ENCODE measurements at places on chromosomes 5 and 9.

- no peak for DNase-seq
Observed at GRCh38 chr5:79963261-79964061, 27.6 kb downstream of the MTX3 start.

- DNase-seq, result no peak
Observed at GRCh38 chr5:36205329-36205728, 36.4 kb downstream of the NADK2 start.

- DNase-seq, result no peak
Observed at GRCh38 chr9:69818750-69819345, 1.8 kb upstream of the CFAP95 start.

- DNase-seq, result no peak
Observed at GRCh38 chr5:179166171-179166885, 106.2 kb downstream of the ZNF354C start.

- no peak for DNase-seq
Observed at GRCh38 chr9:99366621-99367020, 144.5 kb downstream of the SEC61B start.

DNA sequence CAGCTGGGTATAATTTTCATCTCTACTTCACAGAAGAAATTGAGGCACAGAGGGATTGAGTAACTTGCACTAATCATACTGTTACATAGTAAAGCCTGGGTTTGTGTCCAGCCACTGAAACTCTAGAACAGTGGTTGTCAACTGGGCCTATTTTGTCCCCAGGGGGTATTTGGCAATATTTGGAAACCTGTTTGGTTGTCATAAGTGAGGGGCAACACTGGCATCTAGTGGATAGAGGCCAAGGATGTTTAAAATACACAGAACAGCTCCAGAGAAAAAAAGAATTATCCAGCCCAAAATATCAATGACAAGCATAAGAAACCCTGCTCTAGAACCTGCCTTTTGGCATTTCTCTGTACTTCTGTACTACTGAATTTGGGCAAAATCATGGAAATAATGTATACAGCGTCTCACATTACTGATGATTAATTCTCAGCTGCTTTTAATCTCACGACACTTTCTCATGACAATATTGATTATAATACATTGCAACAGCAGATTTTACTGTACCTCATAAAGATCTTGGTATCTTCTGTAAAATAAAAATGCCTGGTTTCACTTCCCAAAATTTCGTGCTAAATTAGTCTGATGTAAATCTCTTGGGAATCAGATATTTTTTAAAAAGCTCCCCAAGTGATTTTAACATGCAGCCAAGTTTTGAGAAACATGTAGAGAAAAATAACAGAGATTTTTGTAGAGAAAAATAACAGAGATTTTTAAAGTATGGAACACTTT lies 112.7 kb downstream of the RORB start:
- no peak for DNase-seq

- no peak for DNase-seq
Observed at GRCh38 chr5:179901915-179902762, 5.6 kb downstream of the TBC1D9B start.
